Activated CD8-positive, alpha-beta memory T cell treated with anti-CD3 and anti-CD28 coated beads for 1 hour (primary cell): ENCODE measurements at places on chromosomes 3 and 15.

- DNase-seq = no peak
Measured at GRCh38 chr15:80693682-80694610, 1.2 kb upstream of the ABHD17C start.

DNA sequence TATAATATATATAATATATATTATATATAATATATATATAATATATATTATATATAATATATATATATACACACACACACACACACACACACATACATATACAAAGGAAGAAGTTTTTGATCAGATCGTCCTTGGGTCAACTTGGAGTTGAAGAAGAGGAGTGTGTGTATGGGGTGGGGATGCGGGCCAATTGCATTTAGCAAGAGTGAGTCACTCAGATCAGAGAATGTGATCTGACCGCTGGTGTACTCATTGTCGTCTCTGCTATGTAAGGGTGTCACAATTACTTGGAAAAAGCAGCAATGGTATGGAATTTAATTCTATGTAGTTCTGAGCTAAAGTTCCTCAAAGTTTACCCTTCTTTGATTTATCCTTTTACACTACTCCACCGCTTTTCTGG, 4.6 kb upstream of the VGLL3 start:
- no peak for DNase-seq

DNA sequence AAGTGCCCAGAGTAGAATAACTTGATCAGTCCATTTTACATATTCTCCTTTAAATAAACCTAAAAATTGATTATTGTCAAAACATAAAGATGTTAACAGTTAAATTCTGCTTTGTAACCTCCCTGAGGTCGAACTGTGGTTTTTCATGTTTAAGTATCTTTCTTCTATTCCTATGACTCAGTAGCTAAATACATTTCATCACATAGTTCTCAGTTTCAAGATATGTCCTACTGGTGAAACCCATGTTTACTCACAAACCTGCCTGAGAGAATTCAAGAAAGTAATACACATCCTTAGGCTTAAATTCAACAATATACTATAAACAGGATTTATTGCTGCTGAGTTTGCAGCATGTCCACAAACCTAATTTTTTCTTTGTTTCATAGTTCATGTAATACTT, 692.9 kb downstream of the ZPLD1 start:
- no peak for DNase-seq

GRCh38 chr3:191379446-191379845, 49.1 kb upstream of the UTS2B start:
- DNase-seq = no peak

DNA sequence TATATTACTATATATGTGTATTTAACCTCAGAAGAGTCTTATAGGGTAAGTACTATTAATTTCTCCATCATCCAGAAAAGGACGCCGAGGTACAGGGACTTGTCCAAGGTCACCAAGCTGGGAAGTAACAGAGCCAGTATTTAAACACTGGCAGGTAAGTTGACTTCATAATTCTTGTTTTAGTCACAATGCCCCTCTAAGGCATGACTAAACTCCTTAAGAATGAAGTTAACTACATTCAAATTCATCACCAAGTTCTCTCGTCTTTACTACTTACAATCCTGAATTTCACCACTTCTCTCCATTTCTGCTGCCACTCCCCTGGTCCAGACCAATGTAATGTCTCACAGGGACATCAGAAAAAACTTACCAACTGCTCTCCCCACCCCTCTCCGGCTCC, 312.1 kb downstream of the GRM7 start:
- DNase-seq = no peak
